ENCODE measurements at places on chromosomes 7 and 10.

- DNase-seq: no peak
These were observed at the start of gene SHOC2 for GRCh38 chr10:110919349-110919931. SHOC2 (plus strand) TSS chr10:110919604; CDS start chr10:110964359, 44,755 bp downstream.

DNA sequence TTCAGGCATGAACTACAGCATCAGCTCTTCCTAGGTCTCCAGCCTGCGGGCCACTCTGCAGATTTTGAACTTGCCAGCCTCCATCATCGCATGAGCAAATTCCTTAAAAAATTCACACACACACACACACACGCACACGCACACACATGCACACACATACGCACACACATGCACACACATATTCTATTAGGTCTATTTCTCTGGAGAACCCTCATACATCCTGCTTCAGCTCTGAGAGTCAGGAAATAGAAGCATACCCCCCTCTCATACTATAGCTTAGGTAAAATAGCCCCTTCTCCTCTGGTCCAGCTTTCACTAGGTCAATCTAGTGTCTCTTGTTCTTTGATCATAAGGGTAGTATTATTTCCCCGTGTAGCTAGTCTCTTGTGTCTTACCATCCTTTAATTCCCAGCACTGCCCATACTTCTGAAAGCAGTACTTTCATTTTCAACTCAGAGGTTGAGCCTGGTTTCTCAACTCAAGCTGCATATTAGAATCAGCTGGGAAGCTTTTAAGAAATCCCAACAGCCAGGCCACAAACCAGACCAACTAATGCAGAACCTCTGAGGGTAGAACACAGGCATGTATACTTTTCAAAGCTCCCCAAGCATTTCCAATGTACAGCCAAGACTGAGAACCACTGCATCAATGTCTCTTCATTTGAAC, 30.9 kb upstream of the ITGB8 start:
- no peak for DNase-seq

DNA sequence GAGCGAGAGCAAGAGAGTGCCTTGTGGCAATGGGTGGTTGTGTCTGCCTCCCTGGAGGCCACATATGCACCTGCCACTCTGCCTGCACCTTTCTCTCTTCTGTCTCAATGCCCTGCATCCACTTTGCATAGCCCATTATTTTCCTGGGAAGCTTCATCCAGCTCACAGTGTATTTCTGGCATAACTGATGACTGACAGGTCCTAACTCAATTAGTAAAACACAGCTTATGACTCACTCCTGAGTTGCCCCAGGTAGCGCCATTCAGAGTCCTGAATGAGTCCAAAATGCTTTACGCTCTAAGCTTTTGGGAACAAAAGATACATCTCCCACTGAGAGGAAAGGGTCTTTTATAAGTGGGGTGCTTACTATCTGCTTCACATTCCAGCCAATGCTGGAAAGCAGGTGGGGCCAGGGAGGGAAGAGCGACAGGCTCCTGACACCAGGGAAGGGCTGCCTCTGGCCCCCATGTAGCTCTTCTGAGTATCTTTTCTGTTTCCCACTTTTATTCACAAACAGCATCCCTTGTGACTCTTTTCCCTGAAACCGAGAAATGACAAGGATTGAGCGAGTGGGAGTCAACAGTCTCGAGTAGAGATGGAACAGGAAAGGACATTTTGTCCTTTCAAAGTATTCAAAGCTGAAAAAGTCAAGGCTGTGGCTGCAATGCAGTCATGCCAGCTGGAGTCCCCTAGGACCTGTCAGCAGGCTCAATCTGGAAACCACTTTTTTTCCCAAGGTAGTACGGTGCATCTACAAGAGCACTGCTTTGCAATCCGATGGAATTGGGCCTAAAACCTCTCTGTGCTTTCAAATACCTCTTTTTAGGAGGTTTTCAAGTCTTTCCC, 479.3 kb upstream of the PODXL start:
- no peak for DNase-seq

GRCh38 chr10:84537447-84537931, 209.1 kb downstream of the CCSER2 start:
- DNase-seq: no peak

DNA sequence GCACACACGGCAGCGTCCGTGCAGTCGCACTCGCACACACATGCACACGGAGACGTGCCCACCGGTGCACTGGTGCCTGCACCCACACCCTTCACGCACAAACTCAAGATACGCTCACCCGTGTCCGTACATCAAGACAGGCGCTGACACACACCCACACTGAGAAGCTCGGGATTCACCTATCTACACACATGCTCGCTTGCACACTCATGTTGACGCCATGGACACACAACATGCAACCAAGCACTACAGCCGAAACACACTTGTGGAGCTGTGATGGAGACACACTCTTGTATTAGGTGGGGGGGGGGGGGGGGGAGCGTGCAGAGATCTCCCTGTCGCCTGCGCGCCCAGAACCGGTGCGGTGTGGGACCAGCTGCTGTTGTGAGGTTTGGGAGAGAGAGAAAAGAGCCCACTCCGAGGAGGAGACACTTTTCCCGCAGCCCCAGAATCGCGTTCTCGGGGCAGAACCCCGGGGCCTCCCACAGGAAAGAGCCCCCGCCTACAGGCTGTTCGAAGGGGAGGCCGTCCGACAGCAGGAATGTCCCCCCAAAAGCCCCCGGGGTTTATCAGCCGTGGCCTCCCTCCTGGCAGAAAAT, 605 bp upstream of the NFKB2 start:
- no peak for DNase-seq

DNA sequence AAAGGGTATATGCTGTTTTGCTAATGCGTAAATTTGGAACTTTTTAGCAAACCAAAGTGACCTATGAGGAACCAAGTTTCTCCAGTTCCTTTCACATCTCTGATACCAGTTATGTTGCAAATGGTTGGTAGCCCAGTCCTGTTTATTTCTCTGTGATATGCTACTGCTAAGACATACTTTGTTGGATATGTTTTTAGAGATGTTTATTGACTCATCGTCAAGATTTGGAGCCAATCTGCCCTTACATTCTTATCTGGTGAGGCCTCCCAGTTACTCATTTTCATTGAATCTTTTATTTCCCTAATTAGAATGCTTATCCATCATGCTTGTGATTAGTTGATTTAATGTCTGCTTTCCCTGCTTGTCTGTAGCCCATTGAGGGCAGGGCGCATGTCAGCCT, 58.9 kb downstream of the LRGUK start:
- DNase-seq: no peak

DNA sequence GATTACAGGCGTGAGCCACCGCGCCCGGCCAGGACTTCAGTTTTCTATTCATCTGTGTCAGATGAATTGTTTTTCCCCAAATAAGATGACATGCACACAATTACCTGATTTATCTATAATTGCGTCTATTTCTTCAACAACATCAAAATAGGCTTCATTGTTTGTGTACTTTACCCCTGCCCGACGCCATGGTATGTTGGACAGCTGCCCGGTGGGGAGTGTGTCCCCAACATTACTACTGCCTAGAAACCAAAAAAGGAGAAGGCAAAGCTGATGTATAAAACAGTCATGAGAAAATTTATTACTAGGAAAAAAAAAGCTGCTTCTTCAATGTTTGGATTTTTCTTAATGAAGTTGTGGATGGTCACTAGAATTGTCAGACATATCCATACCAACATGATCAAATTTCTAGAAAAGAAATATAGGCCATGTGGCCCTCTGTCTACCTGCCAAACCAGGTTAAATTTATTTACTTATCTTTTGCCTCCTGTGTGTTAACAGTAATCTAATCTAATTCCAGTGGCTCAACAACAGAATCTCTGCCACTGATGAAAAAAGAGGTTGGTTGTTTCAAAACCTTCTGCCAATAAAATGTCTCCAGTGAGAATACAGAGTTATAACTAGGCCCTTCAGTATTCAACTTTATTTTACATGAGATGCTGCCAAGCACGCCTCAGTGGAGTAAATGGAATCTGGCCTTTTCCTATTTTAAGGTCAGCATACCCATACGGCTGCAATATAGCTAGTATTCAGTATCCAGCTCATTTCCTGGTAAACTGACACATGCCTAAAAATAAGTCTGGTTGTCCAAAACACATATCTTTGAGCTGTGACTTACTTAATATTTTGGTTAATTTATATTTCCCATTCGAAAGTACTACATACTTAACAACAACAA, 16.5 kb downstream of the AP3M1 start:
- no peak for DNase-seq

- DNase-seq: no peak
These were observed 61.2 kb upstream of the LRRN3 start for GRCh38 chr7:111029574-111030251.

GRCh38 chr10:6185039-6185716, 17.6 kb upstream of the PFKFB3 start:
- DNase-seq: no peak

DNA sequence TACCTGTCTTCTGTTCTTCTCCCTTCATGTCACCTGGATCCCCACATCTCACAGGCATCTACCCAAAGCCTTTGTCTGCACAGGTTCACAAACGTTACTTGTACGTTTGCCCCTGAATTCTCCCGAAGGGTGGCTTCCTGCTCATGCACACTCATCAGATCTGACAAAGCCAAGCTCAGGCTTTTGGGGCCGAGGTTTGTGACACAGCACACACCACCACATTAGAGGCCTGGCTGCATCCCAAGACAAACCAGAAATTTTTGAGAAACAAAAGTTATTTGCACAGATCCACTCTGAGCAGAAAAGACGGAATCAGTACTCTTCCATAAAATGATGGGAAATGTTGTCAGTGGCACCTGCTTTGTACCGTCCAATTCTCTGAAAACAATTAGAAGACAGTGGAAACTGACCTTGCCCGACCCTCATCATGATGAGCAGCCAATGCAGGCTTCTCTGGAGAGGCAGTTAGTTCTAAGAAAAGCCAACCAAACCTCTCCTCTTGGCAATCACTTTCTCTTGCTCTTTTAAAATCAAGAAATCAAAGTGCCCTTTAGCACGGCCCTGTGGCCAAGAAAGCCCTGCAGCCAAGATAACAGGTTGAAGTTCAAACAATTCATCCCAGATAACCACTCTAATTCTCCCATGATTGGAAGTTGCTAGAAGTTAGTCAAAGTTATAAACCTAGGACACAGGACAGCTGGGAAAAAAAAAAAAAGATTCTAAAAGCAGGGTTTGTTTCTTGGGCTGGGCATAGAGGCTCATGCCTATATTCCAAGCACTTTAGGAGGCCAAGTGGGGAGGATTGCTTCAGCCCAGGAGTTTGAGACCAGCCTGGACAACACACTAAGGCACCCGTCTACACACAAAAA, 13.6 kb upstream of the SVIL start:
- no peak for DNase-seq

DNA sequence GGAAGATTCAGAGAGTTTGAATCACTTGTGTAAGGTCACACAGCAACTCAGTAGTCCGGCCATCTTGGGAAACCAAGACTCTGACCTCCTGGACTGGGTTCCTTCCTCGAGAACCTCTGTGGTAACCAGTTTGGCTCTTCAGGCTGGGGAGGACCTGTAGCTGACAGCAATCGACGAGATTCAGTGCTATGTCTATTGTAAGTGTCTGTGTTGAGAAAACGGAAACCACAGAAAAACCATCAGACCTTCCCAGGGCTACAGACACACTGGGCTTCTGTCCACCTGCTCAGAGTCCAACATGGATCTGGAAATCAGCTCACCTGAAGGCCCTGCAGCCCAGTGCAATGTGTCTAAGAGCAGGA, 403.7 kb downstream of the RPS24 start:
- no peak for DNase-seq

- DNase-seq: no peak
These were observed 44.8 kb downstream of the BMPER start for GRCh38 chr7:33950047-33950714.

- no peak for DNase-seq
These were observed 1277.1 kb downstream of the GATA3 start for GRCh38 chr10:9331583-9332008.

DNA sequence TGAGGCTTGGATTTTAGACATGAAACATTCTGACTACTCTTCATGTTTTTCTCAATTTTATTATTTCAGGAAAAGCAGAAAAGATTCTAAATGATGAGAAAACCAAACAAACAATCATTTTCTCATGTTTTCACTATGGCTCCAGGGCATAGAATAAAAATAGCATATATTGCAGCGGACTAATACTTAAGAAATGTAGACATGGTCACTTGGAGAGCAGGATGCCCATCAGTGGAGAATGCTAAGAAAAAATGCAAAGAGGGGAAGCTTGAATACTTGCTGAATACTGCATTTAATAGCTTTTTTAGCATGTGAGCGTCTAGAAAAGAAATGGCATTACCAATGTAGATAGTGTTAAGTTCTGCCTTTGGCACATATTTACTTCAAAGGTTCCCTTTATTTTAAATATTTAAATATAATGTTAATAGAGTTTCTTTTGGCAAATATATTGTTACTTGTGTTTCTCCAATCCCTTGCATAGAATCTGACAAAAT, 107.9 kb downstream of the PPP1R17 start:
- no peak for DNase-seq

- no peak for DNase-seq
These were observed 290.0 kb upstream of the SHH start for GRCh38 chr7:156102267-156102666.

DNA sequence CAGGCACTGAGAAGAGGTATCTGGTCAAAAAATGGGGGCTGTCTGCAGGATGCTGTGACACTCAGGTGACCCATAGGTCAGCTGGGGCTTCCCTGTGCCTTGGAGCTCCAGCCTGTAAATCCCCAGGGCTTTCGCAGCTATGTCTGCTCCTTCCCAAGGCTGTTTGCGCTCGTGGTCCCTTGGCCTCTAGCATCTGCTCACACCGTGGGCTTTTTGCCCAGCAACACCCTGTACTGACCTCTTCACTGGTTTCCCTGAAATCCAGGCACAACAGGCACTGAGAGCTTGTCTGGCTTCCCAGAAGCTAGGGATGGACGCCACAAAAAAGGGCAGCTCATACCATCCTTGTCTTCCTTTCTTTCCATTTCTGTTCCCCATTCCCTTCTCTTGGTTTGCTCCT, 280.3 kb upstream of the HABP2 start:
- DNase-seq: no peak

GRCh38 chr7:104064969-104065387, 75.5 kb upstream of the RELN start:
- DNase-seq: no peak

DNA sequence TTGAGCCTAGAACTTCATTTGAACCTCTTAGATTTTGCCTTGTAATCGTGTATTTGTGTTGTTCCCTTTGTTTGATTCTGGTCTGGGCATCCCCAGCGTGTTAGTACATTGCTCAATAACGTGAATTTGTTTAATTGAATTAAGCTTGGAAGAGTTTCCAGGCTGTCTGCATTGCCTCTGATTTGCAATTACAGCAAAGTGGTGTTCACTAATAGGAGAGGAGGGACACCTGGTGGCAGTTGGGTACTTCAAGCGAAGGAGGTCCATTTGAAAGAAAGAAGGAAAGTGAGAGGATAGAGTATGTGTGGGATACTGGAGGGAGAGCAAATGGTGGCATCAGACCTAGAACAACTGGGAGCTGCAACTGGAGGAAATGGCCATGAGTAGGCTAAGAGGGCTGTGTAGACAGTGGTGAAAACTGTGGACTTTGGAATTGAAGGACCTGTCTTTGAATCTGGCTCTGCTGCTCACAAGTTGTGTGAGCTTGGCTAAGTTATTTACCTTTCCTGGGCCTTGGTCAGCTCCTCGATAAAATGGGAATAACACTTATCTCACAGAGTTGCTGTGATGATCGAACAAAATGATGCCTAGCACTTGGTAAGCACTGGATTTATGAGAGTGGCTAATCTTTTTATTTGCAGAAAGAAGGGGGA, 15.1 kb downstream of the LSMEM1 start:
- peak; percentile 50 for DNase-seq

- DNase-seq: no peak
These were observed 25.8 kb downstream of the ZNF800 start for GRCh38 chr7:127366680-127367079.
